ENCODE measurements at places on chromosomes 1 and 21.
A peak's percentile ranks its signal among the peaks of the same experiment; 100 is the strongest.

- peak; percentile 44 for DNase-seq
These were observed 193.8 kb downstream of the LMX1A start for GRCh38 chr1:165162671-165163241.

DNA sequence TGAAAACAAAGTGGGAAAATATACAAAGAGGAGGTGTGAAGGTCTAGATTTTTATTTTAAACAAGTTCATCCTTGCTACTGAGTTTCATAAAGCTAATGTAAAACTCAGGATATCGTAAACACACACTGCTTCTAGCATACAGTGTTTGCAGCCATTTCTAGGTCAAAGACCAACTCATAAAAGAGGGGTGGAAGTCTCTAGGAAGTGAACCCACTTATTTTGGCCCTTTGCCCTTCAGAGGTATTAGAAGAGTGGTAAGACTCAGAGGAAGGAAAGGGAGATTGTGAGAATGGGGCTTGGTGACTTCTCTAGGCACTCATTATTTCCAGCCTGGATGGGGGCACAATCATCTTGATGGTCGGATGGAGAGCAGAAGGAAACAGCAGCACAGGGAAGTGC is 91.2 kb downstream of the TNFSF18 start:
- DNase-seq, result no peak

DNA sequence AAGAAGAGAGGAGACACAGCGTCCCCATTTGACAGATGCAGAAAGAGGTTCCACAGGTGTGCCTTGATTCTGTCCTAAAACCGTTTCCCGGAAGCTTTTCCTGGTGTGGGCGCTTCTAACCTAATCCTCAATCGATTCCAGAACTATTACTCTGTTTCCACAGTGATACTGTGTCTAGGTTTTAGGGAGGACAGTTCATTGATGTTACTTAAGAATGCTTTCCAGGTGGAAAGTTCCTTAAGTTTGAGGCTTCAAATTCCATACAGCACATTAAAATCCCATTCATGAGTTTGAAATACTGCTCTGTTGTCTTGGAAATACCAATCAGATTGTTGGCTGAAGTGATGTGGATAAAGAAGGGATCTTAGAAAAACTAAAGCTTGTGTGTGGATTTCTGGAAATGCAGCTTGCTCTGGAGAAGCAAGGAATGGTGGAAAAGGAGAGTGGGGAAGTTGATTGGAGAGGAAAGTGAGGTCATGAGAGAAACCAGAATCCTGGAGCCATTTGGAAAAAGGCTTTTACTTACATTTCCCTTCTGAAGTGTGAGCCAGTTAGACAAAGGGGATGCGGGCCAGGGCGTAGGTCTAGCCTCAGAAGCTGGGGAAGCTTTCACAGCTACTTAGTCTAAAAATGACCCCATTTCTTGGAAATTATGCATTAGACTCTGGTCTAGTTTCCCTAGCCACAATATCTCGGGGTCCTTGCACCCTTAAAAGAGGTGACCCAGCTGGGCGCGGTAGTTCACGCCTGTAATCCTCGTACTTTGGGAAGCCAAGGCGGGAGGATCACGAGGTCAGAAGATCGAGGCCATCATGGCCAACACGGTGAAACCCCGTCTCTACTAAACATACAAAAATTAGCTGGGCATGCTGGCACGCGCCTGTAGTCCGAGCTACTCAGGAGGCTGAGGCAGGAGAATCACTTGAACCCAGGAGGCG is 6.7 kb downstream of the ELF3 start:
- no peak for DNase-seq

GRCh38 chr1:172041742-172042141 is 200.4 kb downstream of the DNM3 start:
- peak; percentile 9 for DNase-seq

DNA sequence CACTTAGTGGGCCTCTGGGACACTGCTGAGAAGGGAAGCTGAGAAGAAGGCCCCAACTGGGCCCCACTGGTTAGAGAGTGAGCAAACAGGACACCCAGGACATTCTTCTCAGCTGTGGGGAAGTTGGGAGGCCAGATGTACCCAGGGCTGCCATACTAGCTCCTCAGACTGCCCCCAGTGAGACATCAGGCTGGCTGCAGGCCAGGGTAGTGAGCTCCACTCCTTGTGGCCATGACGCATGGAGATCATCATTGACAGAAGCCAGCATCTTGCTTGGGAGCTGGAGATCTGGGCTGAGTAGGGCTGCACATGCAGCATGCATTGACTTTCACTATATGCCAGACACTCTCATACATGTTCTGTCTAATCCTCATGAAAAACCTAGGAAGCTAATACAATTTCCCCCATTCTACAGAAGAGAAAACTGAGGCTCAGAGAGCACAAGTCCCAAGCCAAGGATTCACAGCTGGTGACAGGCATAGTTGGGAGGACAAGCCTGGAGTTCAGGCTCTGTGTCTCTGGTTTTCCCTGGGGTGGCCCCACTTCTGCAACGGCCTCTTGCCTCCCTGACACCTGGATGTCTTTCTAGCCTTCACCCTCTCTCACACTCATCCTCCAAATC is 24.1 kb upstream of the MYCL start:
- no peak for DNase-seq

- DNase-seq, result no peak
These were observed 55.8 kb downstream of the CCDC30 start for GRCh38 chr1:42518908-42519307.

DNA sequence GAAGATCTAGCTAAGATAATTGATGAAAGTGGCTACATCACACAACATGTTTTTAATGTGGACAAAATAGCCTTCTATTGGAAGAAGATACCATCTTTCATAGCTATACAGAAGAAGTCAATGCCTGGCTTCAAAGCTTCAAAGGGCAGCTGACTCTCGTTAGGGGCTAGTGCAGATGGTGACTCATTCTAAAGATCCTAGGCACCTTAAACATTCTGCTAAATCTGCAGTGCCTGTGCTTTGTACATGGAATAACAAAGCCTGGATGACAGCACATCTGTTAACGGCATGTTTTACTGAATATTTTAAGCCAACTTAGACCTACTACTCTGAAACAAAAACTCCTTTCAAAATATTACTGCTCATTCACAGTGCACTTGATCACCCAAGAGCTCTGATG is 65.6 kb upstream of the USP24 start:
- no peak for DNase-seq
